Tibial nerve (tissue), 4 donors: ENCODE measurements at places on chromosomes 1 and 21.

DNA sequence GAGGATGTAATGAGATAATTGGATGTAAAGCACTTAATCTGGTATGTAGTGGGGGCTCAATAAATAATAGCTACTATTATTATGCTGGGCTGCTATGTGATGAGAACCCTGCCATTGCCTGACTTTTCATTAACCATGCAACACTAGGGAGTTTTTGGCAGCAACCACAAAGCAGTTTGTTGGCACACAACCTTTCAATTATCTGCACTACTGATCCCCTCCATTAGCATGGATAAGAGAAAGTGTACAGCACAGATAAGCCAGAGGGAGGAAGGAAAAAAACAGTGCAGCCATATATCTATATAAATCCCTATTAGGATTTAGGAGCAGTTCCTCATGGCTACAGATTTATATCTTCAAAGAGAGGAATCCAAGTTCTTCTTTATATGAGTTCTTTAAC is 498.5 kb downstream of the NUF2 start:
- DNase-seq = no peak

DNA sequence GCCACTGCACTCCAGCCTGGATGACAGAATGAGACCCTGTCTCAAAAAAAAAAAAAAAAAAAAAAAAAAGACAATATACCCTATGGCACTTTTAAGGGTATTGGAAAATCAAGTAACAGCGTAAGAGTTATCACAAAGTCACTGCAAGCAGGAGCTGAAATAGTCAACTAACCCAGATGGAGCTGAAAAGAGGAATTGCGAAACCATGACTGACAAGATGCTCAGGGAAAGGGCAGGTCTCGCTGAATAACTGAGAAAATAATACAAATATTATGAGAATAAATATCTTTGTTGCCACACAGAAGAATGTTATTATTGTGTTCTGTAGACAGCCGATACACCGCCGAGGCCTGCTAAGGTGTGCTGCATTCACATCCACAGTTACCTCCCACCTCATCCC is 17.8 kb downstream of the HLCS start:
- DNase-seq = no peak

GRCh38 chr1:49106445-49106844 is 329.8 kb upstream of the BEND5 start:
- DNase-seq = no peak

- DNase-seq = no peak
Observed at GRCh38 chr1:211198111-211198510, 61.1 kb upstream of the RCOR3 start.

- DNase-seq = no peak
Observed at GRCh38 chr21:28253338-28253737, 739.3 kb downstream of the LTN1 start.

DNA sequence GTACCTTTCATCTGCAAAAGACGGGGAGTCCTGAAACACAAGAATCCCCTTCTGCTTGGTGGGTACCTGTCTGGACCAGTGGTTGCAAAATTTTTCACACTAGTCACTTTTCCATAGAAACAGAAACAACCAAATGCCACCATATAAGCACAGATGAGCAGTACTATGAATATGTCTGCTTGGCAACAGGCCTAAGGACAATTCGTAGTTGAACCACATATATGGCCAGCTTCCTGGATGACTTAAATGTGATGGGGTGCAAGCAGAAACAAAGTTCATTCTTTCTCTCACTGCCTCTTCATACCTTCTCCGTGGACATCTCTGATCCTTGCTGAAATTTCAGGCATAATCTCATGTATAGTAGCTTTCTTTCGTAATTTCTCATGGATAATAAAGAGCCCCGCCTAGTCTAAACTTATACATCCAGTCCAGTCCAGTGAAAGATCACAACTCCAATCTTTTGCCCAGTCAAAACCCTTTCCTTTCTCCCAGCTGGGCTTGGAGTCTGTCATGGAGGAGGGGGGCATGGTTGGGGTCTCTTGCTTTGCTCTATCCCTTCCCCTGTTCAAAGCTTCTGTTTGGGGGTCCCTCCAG is 7.0 kb downstream of the FCAMR start:
- no peak for DNase-seq

DNA sequence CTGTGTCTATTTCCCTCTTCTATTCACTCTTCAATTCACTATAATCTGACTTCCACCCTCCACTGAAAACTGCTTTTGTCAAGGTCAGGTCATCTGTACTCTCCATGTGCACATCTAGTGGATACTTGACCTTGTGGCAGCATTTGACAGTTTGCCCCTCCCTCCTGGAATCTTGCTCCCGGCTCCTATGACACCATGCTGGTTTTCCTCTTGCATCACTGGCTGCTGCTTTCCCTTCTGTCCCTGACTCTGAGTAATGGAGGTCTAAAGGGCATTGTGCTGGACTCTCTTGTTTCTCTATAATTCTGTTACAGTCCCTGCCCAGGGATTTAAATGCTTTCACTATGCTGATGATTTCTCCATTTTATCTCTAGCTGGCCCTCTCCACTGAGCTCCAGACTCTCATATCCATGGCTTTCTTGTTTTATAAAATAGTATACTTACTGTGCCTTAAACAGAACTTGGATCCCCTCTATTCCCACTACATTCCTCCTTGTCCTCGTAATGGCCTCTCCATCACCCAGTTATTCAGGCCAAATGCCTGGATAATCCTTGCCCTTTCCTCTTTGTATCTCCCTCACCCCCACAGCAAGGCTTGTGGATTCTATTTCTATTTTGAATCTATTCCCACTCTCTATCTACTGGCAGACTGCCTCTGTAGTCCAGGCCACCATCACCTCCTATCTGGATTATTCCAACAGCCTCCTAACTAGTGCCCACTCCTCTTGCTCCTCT is 36.8 kb upstream of the PODN start:
- DNase-seq = peak; percentile 73

DNA sequence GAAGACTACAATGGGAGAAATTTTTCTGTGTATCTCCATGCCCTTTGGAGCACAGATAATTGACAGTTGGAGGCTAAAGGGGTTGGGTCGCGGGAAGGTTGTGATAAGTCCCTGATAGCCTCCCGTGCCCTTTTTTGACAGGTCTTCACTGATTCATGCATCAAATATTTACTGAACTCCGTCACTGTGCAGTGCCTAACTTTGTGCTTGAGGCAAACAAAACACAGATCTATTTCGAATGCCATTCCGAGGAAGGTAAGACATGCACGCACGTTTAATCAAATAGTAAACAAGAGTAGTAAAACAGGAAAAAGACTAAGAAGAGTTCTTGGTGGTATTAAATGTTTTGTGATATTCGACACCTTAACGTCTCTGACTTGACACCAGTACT is 494 bp upstream of the PIP5K1A start:
- DNase-seq = no peak

GRCh38 chr1:207243442-207244408 is 77.8 kb upstream of the CD55 start:
- DNase-seq = no peak

DNA sequence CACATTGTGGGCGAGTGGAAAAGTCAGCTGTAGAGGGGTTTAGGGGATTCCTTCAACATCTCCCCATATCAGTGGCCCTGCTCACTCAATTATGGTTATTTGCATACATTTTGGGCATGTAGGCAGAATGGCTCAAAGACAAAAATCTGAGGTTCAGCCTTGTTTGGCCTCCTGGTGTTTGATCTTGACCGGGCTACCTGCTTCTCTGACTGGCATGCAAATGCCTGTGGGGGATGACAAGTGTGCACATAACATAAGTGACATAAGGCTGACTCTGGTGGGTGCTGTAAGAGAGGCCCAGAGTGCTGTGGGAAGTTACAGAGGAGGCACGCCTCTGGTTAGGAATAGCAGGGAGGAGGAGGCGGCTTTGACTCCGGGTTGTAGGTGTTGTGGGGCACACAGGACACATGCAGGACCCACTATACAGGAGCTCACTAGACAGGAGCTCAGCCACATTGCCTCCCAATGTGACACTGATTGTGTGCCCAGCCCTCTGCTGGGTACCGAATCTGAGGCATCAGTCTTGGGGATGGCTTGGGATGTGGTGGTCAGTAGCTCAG is 29.4 kb upstream of the IL19 start:
- DNase-seq = no peak

GRCh38 chr21:43890042-43890441 is 25.0 kb downstream of the AGPAT3 start:
- no peak for DNase-seq
